Peyer's patch (tissue), 4 donors: ENCODE measurements at places on chromosomes 5 and 9.

GRCh38 chr5:52751137-52751536 lies 36.6 kb upstream of the ITGA1 start:
- DNase-seq = no peak

- no peak for DNase-seq
Observed at GRCh38 chr9:30796764-30797163, 1587.7 kb upstream of the ACO1 start.

DNA sequence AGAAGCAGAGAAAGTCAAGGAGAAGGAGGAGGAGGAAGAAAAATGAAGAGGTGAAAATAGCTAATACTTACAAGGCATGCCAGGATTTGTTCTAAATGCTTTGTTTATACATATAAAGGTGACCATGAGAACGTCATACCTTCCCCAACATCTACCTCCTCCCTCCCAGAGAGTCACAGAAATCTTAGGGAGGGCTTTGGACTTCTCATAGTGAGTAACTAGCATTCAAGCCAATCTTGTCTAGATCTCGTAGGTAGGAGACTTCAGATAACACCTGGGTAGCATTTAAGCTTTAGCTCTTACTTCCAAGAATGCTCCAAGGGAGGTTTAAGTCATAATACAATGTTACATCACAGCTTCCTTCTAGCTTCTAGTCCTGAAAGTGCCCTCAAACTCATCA lies 36.5 kb upstream of the GPBP1 start:
- DNase-seq = no peak

DNA sequence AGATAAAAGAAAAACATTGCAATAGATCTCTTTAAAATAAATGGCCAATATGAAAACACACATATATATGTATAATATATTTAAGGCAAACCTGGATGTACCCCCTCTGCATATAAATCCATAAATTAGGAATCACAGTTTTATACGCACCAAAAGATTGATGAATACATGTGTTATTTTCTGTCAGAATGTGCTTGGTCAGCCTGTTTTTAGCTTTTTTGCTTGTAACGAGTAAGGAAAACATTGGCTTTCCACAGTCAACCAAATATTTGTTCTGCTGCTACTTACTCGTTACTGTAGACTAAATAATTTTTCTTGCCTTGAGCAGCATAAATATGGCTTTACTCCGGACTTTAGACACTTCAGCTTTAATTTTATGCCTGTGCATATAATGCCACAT lies 173.7 kb downstream of the CWC27 start:
- no peak for DNase-seq

GRCh38 chr9:131977109-131977838 lies 102.4 kb downstream of the MED27 start:
- DNase-seq = no peak
